GM23338 (cell line): ENCODE measurements at places on chromosomes 5 and 9. TPM values are rescaled to one million over a fixed set of nuclear protein-coding genes. Genes with fewer than 3 reads are reported as not detected.

DNA sequence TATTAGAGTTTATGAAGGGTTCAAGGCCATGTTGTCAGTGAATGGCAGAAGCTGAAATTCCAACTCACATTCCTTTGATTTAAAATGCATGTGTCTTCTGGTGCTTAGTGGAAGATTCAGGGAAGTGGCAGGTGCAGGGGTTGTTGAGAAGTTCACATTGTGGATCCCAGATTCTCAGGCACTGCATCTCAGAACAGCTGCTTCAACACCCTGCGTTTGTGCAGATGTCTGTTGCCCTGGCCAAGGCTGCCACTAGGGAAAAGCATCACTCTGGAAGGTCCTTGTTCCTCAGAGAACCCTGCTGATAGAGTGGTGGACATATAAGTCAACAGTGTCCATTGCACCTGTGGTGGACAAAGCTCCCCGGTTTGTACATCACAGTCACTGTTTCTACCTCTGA, 162.7 kb downstream of the PAPPA start:
- no peak overlapping the region for H3K27ac ChIP-seq
- H3K36me3 ChIP-seq = no peaks in the 10 kb centered on the region; the same call in 1 of the 2 replicates
- no peak for DNase-seq
- H3K4me1 ChIP-seq = no peaks in the 10 kb centered on the region

- no peak overlapping the region for H3K27ac ChIP-seq
- H3K27me3 ChIP-seq = no peaks in the 10 kb centered on the region
- no peaks in the 10 kb centered on the region for H3K36me3 ChIP-seq
- no peak for DNase-seq
- H3K4me1 ChIP-seq = no peaks in the 10 kb centered on the region
Measured at GRCh38 chr5:158456756-158457155, 597.8 kb upstream of the CLINT1 start.

SOWAHA gene
- 0.52 and 0.93 TPM in 2 replicates for total RNA-seq

GRCh38 chr5:138077064-138077696, 6.7 kb upstream of the WNT8A start:
- no peak overlapping the region for H3K4me3 ChIP-seq
- no peaks in the 10 kb centered on the region for H3K36me3 ChIP-seq
- H3K27ac ChIP-seq = no peak overlapping the region
- H3K27me3 ChIP-seq = no peaks in the 10 kb centered on the region
- peaks cover 12% of the 10 kb centered on the region; the same call in 1 of the 2 replicates for H3K4me1 ChIP-seq
- DNase-seq = peak; percentile 86

ARHGEF37 gene
- total RNA-seq = 0.12 and 0.14 TPM in 2 replicates

DNA sequence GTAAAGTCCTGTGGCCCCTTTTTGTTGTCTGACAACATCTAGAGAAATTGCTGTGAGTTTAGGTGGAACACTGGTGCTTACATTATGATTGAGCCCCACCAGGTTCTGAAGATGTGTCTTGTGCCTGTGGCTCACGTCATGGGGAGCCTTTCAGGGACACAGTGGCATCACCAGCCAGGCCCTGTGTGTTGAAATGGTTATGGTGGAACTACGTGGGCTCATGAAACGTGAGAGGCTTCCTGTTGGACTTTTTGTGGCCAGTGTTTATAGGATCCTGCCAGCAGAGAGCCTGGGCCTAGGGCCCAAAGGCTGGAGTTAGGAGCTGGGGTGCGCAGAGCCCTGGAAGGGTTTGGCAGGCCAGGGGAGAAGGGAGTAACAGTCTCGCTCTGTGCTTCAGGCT, 46.8 kb downstream of the TENT4A start:
- H3K36me3 ChIP-seq = no peaks in the 10 kb centered on the region; the same call in 1 of the 2 replicates
- no peak overlapping the region for H3K4me3 ChIP-seq
- 0 out of 2 replicates have a peak overlapping the region, but pooled peaks have one; percentile 50 for H3K27ac ChIP-seq
- no peaks in the 10 kb centered on the region for H3K27me3 ChIP-seq

FOXD4L5 gene
- total RNA-seq = not detected in 2 replicates

GRCh38 chr5:170112876-170113521, 7.3 kb downstream of the FOXI1 start:
- peak; percentile 40 for DNase-seq
- peaks cover 12% of the 10 kb centered on the region for H3K4me1 ChIP-seq
- no peaks in the 10 kb centered on the region for H3K36me3 ChIP-seq
- H3K27ac ChIP-seq = no peak overlapping the region
- no peaks in the 10 kb centered on the region for H3K27me3 ChIP-seq

ALDH1A1 gene
- total RNA-seq = 2.7 and 3.4 TPM in 2 replicates

DNA sequence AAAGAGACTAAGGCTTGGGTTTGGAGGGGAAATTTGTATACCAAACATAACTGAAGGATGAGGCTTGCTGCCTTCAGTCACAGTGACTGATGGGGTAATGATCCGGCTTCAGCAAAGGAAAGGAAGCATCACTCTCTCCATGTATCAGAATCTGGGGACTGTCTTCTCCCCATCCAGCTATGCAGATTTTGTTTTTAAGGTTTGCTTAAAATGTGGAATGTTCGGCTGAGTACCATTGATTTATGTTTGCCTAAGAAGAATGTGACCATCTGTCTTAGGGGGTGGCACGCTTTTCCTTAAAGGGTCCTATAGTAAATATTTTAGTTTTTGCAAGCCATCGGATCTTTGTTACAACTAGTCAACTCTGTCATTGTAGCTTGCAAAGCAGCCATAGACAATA, 291.9 kb downstream of the ARHGEF28 start:
- H3K27ac ChIP-seq = no peak overlapping the region
- no peaks in the 10 kb centered on the region for H3K27me3 ChIP-seq
- H3K4me3 ChIP-seq = no peak overlapping the region
- peaks cover 8% of the 10 kb centered on the region; the same call in 1 of the 2 replicates for H3K4me1 ChIP-seq
- no peak for DNase-seq

APBA1 gene
- total RNA-seq = 0.58 and 1.0 TPM in 2 replicates

DNA sequence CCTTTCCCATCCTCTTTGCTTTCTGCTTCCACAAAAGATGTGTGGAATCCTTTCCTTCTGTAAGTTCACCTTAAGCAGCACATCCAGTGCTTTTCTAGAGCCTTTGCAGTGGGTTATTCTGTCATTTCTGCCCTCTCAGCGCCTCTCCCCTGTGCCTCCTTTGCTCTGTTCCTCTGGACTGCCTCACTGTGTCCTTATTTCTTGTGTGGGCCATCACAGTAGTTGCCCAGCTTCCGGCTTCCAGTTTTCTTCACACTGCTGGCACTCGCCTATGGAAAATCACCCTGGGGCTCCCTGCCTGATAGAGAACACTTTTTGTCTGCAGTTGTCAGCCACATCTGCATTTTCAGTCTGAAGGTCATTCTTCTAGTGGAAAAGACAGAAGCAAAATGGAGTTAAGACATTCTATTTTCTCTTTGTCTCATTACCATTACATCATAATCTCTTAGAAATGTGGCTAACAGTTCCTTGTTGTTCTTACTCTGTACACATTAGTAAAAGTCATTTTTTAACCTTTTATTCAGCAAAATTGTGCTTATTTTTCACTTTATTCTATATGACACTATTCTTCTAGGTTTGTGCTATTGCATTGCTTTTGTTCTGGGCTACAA, 64.1 kb upstream of the ZNF608 start:
- no peaks in the 10 kb centered on the region for H3K27me3 ChIP-seq
- H3K4me1 ChIP-seq = peaks cover 14% of the 10 kb centered on the region

GRCh38 chr9:36140086-36141084, 3.9 kb downstream of the GLIPR2 start:
- no peak for DNase-seq
- no peaks in the 10 kb centered on the region for H3K36me3 ChIP-seq
- no peak overlapping the region for H3K4me3 ChIP-seq
- peaks cover 46% of the 10 kb centered on the region for H3K27me3 ChIP-seq

DNA sequence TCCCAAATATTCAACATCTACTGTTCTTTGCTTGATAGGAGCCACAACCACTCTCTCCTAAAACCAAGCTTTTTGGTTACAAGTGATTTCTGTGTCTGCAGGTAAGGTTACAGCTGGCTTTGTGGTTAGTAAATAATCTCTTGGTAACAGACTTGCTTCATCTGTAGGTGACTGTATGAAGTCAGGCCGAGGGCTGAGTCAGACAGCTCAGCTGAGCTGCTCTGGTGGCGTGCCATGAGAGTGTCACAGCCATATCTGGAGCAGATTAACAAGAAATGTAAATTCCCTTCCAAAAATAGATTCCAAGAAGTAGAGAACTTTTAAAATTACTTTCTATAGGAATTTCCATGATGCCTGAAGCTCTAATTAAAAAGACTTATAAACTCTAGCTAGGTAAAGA, 23.7 kb upstream of the TAS2R1 start:
- DNase-seq = no peak
- H3K4me3 ChIP-seq = no peak overlapping the region
- no peaks in the 10 kb centered on the region for H3K36me3 ChIP-seq
- H3K27me3 ChIP-seq = no peaks in the 10 kb centered on the region
- no peak overlapping the region for H3K27ac ChIP-seq
- H3K4me1 ChIP-seq = no peaks in the 10 kb centered on the region

BAAT gene
- total RNA-seq = 0.14 and 0.58 TPM in 2 replicates

- no peaks in the 10 kb centered on the region for H3K36me3 ChIP-seq
- no peaks in the 10 kb centered on the region for H3K4me1 ChIP-seq
- no peak overlapping the region for H3K27ac ChIP-seq
- H3K27me3 ChIP-seq = no peaks in the 10 kb centered on the region
Measured at GRCh38 chr9:134229466-134230091, 65.2 kb upstream of the RNU6ATAC start.

DNA sequence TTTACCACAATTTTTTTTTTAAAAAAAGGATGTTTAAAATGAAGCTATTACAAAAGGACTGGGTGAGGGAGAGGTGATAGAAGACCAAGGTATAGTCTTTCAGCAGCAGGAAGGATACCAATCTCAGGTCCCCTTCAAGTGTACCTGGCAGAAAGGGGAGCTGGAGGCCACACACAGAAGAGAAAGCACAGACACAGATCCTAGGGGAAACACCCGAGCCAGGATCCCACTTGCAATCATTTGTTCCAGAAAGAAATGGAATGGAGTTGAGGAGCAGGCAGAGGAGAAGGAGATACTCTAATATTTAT, 5.6 kb downstream of the GNPDA1 start:
- peaks cover 40% of the 10 kb centered on the region; the same call in 1 of the 2 replicates for H3K36me3 ChIP-seq
- H3K4me3 ChIP-seq = no peak overlapping the region
- no peaks in the 10 kb centered on the region for H3K27me3 ChIP-seq
- no peaks in the 10 kb centered on the region for H3K4me1 ChIP-seq
- DNase-seq = no peak

GRCh38 chr5:105033637-105034400, 1471.2 kb upstream of the NUDT12 start:
- no peaks in the 10 kb centered on the region for H3K36me3 ChIP-seq
- DNase-seq = no peak
- no peak overlapping the region for H3K4me3 ChIP-seq

TMEM232 gene
- 1.3 and 4.4 TPM in 2 replicates for total RNA-seq

GRCh38 chr5:155783246-155783645, 543.7 kb upstream of the SGCD start:
- H3K4me3 ChIP-seq = no peak overlapping the region
- no peaks in the 10 kb centered on the region for H3K36me3 ChIP-seq
- H3K27ac ChIP-seq = no peak overlapping the region
- no peak for DNase-seq
- no peaks in the 10 kb centered on the region for H3K27me3 ChIP-seq
- H3K4me1 ChIP-seq = no peaks in the 10 kb centered on the region

DNA sequence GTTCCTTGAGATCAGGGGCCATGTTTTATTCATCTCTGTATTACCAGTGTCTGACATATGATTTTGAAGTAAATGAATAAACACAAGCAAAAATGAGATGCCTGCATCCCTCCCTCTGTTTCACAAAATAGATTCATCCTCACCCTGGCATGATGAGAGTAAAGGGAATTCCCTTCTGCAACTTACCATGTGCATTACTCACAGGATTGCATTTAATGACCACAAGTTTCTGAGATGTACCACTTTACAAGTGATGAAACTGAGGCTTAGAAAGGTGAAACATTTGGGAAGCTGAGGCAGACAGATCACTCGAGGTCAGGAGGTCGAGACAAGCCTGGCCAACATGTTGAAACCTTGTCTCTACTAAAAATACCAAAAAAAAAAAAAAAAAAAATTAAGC, 74.2 kb upstream of the TNFSF8 start:
- no peak for DNase-seq
- no peaks in the 10 kb centered on the region for H3K4me1 ChIP-seq
- H3K27ac ChIP-seq = no peak overlapping the region

DNA sequence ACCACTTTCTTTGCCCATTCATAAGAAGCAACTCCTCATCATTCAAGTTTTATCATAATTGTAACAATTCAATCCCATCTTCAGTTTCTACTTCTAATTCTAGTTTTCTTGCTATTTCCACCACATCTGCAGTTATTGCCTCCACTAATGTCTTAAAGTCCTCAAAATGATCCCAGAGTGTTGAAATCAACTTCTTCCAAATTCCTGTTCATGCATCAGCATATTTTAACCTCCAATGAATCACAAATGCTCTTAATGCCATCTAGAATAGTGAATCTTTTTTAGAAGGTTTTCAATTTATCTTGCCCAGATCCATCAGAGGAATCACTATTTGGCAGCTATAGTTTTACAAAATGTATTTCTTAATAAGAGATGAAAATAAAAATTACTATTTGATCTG, 3.2 kb upstream of the SRP19 start:
- H3K27ac ChIP-seq = no peak overlapping the region
- no peak overlapping the region for H3K4me3 ChIP-seq
- peaks cover 3% of the 10 kb centered on the region; the same call in 1 of the 2 replicates for H3K36me3 ChIP-seq
- H3K27me3 ChIP-seq = no peaks in the 10 kb centered on the region
- peaks cover 6% of the 10 kb centered on the region; the same call in 1 of the 2 replicates for H3K4me1 ChIP-seq
- no peak for DNase-seq

DNA sequence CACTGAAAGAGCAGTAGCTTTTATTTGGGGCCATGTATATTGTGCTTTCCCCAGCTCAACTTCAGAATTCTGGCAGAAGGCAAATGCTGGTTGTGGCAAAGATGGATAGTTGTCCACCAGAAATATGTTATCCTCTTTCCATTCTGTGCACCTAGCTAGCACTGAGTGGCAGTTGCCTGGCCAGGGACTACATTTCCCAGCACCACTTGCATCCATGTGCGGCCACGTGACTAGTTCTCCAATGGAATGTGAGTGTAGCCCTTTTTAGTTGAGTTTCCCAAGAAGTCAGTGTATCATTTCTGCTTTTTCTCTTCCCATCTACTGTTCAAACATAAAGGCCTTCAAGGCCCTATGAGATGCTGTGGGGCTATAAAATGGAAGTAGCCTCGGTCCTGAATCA, 354.0 kb upstream of the CLINT1 start:
- H3K4me1 ChIP-seq = no peaks in the 10 kb centered on the region
- H3K36me3 ChIP-seq = no peaks in the 10 kb centered on the region
- DNase-seq = peak; percentile 57
- no peak overlapping the region for H3K27ac ChIP-seq
